Aorta (tissue), 5 donors: ENCODE measurements at places on chromosomes 3 and 15. TPM values are rescaled to one million over a fixed set of nuclear protein-coding genes. Genes with fewer than 3 reads are reported as not detected.

DNA sequence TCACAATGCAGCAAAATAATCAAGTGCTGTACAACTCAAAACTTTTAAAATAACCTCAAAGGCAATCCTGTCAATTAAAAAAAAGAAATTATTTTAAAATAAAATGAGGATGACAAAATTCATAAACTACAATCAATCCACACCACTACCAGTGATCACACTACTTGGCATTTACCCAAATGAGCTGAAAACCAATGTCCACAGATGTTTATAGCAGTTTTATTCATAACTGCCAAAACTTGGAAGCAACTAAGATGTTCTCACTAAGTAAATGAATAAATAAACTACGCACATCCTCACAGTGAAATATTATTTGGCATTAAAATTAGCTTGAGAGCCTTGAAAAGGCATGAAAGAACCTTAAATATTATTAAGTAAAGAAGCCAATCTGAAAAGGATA is 121.3 kb downstream of the STAG1 start:
- DNase-seq, result no peak

- DNase-seq, result no peak
Measured at GRCh38 chr3:186098740-186099139, 10.1 kb downstream of the ETV5 start.

GRCh38 chr3:51686512-51687215 is 15.6 kb downstream of the TEX264 start:
- DNase-seq, result peak; percentile 70

Gene GPR171
- total RNA-seq, result 1.2 TPM

DNA sequence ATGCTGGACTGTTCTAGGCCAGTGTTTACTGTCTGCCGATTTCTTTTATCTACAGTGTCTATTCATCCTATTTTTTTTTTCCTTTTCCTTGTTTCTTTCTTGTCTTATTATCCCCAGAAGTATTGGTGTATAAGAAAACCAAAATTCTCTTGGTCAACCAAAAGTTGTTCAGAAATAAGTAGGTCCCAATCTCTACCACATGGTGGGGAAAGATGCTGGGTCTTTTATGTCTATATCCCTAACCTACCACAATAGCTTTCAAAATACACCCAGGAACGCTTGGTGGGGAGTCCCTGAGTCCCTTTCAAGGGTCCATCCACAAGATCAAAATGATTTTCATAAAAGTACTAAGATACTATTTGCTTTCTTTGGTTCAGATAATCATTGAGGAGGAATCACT is 225.6 kb downstream of the CLSTN2 start:
- DNase-seq, result no peak

GRCh38 chr3:27729325-27729724 is 7.2 kb upstream of the EOMES start:
- no peak for DNase-seq

GRCh38 chr3:365268-365667 is 168.7 kb downstream of the CHL1 start:
- DNase-seq, result no peak

DNA sequence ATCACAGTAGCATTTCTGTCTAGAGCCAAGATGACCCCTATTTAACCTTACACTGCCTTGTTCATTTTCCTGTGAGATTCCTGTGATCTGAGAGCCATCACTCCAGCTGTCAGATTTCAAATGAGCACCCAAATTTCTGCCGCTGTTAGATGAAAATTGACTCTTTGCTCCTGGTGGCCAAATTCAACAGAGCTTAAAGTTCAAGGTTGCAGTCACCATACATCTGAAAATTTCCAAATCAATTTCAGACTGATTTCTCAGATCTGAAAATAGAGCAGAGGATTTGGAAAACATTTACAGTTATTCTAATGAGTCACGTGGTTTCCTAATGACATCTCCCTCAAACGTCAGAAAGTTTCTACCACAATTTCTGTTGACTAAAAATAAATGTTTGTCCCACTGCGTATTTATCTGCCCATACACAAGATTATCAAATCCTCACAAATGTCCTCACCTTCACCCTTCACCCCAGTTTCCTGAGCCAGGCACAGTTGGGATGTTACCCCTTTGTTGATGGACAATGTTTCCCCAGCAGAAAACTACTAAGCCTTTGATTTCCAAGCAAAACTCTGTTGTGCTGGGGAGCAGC is 16.4 kb downstream of the HDC start:
- DNase-seq, result no peak

GRCh38 chr3:63975723-63976122 is 47.6 kb downstream of the PSMD6 start:
- peak; percentile 61 for DNase-seq

Gene PSTPIP1
- 14.1 TPM for total RNA-seq

Gene CCDC9B
- total RNA-seq, result 59.6 TPM

- DNase-seq, result no peak
Measured at GRCh38 chr3:49787182-49787464, 781 bp upstream of the IP6K1 start.

GRCh38 chr3:13497386-13497785 is 17.3 kb downstream of the HDAC11 start:
- DNase-seq, result no peak

DNA sequence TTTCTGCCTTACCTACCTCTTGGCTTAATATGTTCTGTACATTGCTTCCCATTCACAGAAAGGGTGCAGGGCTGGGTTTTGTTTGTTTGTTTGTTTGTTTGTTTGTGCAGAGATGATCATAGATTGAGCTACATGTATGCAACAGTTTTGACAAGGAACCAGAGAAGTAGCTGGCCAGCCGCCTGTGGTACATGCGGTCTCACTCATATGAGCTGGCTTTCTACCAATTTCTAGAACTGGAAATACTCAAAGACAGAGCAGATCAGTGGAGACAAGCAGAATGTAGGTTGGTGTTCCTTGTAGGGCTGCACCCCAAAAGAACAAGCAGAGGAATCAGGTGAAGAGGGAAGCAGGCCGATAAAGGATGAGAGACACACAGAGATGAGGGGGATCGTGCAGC is 502.7 kb downstream of the SOX2 start:
- no peak for DNase-seq

Gene CHRM5
- not detected for total RNA-seq

- DNase-seq, result no peak
Measured at GRCh38 chr3:88142094-88142624, 7.6 kb upstream of the C3orf38 start.

Gene SLC25A38
- total RNA-seq, result 18.0 TPM

Gene UROC1
- total RNA-seq, result not detected

Gene RBMS3
- 203 TPM for total RNA-seq

GRCh38 chr15:46386356-46386755 is 751.5 kb downstream of the SQOR start:
- DNase-seq, result no peak

- DNase-seq, result peak; percentile 80
Measured at GRCh38 chr15:40266828-40267304, 16.0 kb downstream of the ANKRD63 start.

Gene ISL2
- not detected for total RNA-seq

Gene PATL2
- 2.2 TPM for total RNA-seq

Gene ANKRD63
- not detected for total RNA-seq
